ENCODE measurements at places on chromosomes 12 and 14.

DNA sequence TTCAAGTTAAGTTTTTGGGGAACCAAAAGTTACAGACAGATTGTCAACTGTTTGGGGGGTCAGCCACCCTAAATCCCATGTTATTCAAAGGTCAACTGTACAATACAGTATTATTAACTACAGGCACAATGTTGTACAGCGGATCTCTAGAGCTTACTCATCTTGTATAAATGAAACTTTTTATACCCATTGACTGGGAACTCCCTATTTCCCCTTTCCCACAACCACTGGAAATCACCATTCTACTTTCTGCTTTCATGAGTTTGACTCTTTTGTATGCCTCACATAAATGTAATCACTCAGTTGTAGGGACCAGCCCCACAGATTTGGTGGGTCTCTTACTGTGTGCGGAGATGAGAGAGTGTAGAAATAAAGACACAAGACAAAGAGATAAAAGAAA, 57.8 kb downstream of the SLCO1B3 start:
- DNase-seq: no peak

- DNase-seq: no peak
Measured at GRCh38 chr12:50246873-50247612, 36.3 kb downstream of the LIMA1 start.

DNA sequence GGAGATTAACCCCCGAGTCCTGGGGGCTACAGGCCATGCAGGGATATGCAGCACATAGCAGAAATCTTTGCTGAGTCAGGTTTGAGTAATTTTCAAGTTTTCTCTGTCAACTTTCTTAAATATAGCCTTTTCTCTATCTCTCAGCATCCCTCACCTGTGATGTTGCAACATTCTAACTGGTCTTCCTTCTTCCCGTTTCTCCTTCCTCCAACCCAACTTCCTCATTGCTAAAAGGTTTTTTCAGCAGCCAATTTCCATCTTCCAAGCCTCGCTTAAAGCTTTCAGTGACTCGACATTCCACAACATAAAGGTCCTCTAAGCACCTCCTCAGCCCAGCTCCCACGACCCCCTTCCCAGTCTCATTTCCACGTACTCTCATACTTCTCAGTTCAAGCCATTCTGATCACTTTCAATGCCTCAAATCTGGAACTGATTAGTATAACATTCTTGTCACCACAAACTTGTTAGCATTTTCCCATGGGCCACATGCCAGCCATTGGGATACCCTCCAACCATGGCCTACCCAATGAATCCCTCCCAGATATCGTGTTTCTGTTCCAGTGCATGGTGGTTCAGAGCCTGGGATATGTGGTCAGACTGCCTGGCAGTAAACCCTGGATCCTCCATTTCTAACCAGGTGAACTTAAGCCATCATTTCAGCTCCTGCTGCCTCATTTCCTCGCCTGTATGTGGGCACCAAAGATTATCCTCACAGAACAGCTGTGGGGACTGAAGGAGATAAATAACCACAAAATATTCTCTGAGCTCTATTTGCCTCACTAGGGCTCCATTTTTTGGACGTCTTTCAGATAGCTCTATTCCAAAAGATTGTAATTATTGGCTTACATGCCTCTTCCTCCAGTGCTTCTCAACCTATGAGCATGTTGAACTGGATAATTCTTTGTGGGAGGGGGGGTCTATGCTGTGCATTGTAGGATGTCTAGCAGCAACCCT, 65.8 kb downstream of the KCNK10 start:
- DNase-seq: no peak

DNA sequence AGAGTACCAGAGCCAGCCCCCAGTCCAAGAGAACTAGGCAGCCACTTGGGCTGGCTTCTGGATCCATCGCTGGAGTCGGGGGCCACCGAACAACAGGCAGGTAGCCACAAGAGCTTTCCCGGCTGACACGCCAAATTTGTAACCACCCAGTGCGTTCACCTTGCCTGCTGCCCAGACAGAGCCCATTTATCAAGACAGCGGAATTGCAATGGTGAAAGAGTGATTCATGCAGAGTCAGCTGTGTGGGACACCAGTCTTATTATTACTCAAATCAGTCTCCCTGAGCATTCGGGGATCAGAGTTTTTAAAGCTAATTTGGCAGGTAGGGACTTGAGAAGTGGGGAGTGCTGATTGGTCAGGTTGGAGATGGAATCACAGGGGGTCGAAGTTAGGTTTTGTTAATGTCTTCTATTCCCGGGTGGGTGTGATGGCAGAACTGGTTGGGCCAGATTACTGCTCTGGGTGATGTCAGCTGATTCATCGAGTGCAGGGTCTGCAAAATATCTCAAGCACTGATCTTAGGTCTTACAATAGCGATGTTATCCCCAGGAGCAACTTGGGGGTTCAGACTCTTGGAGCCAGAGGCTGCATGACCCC, 64.3 kb downstream of the PDE6H start:
- no peak for DNase-seq

DNA sequence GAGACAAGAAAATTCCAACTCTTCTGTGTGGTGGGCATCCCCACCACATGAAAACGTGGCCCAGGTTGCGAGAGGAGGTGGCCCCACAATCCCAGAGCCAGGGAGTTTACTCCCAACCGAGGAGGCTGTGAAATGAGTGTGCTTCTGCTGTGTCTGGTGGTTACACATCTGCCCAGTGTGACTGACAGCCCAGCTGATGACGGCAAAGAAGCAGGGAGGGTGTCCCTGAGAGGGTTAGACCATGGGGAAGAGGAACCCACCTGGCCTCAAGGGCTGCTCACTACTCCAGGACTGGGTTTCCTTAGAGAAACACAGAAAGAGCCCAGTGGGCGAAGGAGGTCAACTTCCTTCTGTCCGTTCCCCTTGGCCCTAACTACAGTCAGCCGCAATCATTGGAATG, 24.6 kb downstream of the ZFP36L1 start:
- no peak for DNase-seq

DNA sequence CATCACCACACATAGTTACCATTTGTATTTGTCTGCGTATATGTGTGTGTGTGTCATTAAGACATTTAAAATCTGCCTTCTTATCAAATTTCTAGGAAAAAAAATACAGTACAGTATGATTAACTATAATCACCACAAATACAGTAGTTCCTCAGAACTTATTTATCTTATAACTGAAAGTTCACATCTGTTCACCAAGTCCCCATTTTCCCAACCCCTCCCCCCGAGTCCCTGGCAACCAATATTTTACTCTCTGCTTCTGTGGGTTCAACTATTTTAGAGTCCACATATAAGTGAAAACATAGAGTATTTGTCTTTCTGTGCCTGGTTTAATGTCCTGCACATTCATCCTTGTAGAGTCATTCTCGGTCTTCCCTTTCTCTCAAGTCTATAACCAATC, 12.3 kb downstream of the CAPS2 start:
- DNase-seq: no peak

DNA sequence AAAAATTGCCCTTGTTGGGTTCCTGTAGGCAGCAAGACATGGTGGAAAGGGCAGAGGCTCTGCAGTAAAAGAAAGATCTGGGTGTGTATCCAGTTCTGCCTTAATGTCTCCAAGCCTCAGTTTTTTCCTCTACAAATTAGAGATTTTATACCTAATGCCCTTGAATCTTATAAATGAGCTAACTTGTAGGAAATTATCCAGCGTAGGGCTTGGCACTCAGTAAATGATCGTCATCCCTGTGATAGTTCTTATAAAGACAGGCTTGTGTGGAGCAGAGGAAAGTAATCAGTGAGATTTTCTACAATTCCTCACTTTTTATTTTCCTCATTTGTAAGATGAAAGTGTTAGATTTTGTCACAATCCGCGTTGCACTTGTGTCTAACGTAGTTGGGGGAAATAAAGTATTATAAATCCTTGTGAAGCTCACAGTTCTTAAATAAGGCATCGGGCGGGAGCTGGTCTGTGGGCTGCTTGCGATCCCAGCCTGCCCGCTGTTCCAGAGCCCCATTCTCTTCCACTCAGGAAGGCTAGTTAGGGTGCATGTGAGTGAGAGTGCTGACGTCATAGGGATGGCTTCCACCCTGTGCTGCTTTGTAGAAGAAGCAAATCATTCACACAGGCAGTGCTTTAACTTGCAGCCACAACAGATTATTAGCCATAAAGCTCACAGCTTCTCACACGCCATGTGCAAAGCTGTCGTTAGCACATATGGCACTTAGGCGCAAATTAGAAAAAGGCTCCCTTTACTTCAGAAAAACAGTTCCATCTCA, 87.6 kb downstream of the EML1 start:
- DNase-seq: no peak

DNA sequence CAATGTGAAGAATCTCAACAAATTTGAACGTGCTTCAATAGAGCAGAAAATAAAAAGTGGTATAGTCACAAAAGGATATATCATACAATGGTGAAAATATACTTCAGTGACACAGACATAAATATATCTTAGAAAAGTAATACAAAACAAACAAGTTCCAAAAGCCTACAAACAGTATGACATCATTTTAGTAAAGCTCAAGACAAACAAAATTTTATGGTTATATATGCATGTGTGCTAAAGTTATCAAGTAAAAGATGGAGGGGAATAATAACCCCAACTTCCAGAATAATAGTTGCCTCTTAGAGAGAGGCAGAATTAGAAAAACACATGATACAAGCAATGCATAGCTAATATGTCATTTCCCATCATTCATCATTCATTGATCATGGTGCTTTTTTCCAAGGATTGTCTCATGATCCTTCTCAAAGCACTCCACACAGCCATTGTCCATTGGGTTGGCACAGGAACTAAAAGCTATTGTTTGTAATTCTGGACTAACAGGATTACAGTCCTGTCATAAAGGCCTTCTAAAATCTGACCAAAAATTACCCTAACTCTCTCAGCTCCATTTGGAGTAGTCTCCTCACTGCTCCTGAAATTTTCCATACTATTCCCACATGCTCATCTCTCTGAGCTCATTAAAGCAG, 59.5 kb downstream of the IFNG-AS1 start:
- no peak for DNase-seq

DNA sequence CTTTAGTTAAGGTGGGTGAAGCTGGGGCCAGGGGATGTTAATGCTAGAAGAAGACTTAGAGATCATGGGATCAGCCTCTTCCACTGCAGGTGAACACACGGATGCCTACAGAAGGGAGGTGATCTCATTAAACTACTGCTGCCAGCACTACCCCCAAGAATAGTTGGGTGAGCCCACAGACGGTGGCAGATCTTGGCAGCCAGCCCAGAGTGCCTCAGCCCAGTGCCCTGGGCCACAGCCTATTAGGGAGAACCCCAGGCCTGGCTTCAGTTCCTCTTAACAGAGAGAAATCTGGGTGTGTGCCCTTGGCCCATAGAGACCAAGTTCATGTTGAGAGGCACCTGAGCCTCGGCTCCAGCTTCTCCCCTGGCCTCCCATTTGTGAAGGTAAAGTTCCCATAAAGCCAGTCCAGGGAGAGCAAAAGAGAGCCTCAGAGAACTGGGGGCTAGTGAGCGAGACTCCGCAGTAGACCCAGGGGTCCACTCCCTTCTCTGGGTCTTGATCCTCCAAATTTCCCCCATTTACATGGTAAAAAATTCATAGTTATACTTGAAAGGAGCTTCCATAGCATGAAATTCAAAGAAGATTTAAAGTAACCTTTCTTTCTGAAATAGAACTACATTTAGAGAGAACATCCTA, 125.0 kb upstream of the CCND2 start:
- peak; percentile 50 for DNase-seq

DNA sequence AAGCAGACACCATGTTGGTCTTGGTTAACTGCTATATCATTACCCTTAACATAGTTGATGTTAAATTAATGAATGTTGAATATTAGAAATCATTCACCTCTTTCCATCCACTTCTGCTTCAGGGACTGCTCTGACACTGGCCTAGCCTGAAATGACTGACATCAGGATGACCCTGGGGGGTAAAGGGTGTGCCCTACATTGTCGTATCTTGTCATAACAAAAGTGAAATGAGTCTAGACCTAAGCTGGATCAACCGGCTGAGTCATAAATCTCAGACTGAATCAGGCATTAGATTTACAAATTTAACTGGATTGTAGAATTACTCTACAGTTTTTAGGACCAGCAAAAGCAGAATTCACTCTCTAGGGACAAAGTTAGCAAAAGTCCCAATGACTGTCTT, 35.3 kb downstream of the KICS2 start:
- no peak for DNase-seq

- DNase-seq: no peak
Measured at GRCh38 chr14:101687756-101688546, 73.6 kb upstream of the PPP2R5C start.

GRCh38 chr14:85317491-85318021, 212.4 kb upstream of the FLRT2 start:
- no peak for DNase-seq

DNA sequence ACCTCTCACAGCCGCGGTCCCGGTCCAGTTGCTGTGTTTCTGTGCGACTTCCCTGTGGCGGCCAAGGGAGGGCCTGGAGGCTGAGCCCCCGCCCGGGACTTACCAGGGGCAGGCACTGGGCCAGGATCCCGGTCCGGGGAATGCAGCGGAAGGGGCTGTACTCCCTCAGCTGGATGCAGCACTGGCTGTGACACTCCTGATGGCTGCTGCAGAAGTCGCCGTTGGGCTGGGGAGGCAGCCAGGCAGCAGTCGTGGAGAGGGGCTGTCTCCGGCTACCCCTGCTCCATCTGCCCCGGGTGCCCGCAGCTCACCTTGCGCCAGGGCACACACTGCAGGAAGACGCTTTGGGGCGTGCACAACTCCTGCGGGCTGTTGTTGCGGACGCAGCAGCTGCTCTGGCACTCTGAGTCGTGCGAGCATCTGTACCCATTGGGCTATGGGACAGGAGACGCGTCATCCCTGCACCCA, 6.2 kb downstream of the LRCOL1 start:
- no peak for DNase-seq

DNA sequence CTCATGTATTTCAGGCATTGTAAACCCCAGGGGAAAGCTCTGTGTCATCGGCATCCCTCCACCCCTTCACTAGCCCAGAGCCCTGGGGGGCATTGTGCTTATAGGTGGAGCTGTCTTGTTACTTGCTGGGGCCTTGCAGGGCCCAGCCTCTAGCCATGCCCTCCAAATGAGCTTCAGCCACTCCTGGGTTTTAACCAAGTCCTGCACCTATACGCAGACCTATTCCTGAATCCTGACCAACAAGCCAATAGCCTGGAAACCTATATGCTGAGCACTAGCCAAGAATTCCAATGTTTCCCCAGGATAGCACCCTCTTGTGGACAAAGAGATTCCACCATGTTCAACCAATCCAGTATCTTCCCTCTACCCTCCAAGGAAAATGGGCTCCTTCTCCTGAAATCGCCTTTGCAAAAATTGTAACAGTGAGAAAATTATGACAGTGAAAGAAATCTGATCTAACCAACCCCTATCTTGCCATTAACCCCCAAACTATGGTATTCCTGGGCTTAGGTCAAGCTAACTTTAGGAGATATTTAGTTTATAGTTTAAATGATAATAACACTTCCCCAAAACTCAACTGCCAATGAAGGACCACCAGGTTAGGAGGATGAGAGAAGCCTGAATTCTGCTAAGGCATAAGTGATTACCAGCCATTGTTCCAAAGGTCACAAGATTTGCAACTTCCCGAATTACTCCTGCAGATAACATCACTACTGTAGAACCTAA, 55.5 kb downstream of the TTC7B start:
- DNase-seq: no peak

DNA sequence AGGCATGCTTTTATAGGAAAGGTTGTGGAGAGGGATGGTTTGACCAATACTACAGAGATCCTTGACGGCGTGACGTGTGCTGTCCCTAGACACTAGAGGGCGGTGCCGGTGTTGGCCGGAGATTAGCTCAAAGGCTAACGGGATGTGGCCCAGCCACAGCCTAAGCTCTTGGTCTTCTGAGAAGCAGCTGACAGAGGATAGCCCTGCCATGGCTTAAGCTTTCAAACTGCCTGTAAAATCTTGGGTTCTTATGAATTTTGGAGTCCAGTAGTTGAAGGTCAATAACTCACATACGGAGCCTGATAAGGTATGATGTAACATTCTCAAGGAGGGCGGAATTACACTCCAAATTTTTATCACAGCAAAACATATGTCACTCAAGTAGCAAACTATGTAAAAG, 515.7 kb upstream of the ATXN7L3B start:
- DNase-seq: no peak
